CD4-positive, alpha-beta T cell treated with Interleukin-6 at 100 ng/mL for 8 hours (primary cell): ENCODE measurements at places on chromosomes 2 and 18.

DNA sequence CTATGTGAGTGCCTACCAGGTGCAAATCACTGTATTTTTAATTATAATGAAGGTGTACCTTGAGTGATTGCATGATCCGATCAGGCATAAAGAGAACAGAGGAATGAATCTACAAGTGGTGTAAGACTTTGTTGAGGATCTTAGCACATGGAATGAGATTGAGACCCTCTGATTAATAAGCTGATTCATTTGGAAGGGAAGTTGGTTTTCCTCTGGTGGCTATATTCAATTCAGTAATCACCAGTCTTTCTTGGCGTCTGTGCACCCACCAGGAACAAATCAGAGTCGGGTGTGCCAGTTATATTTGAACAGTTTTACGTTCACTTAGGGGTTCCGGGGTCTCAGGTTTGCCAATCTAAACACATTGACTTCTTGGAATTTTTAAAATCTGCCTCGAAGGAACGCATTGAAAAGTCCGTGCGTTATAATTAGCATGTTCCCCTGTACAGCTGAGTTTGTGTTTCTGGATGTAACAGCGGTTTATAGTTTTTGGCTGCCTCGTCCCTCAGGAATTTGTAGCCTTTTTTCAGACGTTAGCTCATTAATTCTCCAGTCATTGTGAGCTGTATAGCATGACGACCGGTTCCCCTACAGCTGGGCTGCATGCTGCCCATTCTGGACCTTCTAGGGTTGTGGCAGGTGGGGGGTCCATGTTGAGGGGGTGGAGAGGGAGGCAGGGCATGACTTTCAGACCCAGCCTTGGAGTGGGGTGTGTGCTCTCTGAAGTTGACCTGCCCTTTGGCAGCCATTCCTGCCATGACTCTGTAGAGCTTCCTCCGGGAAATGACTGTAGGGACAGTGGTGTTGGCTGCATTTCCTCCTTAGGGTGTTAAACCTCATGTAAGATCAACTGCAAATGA, 20.3 kb downstream of the MYO1B start:
- DNase-seq: no peak

GRCh38 chr2:69741575-69742321, at the start of gene ANXA4:
TSS of gene ANXA4 (plus strand) at chr2:69742134. CDS start at chr2:69781566, 39,432 bp downstream.
- DNase-seq: peak; percentile 58

GRCh38 chr18:44568986-44569385, 111.7 kb upstream of the SETBP1 start:
- no peak for DNase-seq

DNA sequence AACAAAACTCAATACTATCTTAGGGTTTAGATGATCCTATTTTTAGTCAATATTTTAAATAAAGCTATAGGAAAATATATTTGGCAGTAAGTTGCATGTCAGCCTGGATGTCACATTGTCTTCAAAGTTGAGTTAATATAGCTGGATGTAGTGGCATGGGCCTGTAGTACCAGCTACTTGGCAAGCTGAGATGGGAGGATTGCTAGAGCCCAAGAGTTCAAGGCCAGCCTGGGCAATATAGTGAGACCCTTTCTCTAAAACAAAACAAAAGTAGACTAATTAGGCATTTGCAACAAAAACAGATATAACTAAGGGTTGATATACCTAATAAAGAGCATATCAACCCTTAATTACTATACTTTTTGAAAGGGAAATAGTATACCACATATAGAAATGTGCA, 254.6 kb upstream of the KCNJ3 start:
- no peak for DNase-seq

DNA sequence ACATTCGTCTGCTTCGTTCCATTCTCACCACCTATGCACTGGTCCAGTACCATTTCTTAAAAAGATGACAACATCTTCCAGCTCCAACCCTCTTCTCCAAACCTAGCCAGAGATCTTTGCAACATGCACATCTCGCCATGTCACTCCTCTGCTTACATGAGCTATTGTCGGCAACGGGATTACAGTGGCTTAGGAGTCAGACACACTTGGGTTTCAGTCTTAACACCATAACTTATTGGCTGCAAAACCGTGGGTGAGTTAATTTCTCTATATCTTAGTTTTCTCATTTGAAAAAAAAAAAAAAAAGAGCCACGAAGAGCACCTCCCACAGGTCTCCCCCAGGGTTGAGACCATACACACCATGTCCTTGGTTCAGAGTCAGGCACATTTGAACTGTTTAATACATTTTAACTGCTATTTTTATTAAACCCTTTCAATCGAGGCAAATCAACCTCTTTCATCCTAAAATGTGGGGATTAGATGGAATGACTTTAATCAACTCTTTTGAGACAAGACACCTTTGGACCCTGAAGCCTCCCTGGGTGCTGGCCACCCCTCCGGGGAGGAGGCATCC, 889 bp downstream of the ANKRD29 start:
- no peak for DNase-seq

DNA sequence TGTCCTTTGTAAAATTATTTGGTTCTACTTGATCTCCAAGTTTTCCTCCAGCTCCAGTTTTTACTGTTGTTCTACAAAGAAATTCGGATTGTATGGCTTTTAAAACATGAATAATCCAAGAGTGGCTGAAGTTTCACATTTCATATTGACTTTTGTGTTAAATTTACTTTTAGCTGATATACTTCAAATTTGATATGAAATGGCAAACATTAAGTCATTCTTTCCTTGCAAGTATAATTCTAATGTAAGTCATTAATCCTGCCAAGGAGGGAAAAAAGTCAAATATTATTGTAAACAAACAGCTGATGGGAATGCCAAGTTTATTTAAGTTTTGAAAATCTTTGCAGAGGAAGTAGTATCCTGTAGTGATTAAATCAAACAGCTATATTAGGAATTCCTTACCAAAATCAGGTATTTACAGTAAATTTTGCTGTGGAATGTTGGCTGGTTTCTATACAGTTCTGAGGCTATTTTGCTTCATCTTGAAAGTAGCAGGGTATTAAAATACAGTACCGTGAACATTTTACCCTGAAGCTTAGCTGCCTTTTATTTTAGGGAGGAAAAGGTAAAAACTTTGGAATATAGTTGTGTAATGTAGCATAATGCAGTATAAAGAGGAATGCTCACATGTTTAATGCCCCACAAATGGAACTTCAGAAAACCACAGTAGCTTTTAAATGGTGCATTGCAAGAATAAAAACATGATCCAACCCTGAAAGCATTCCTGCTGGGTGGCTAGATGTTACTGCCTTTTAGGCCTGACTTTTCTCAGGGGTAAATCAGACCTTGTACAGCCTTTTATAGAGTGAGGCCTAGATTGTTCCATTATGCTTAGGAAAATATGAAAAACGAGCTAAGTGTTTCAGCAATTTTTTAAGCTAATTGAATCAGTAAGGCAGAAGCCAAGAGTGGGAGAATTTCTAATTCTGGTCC, 62.7 kb upstream of the NT5C1B start:
- no peak for DNase-seq

GRCh38 chr2:60358476-60358875, 195.0 kb downstream of the BCL11A start:
- DNase-seq: no peak

- DNase-seq: no peak
Observed at GRCh38 chr2:168165397-168165796, 82.0 kb downstream of the STK39 start.

GRCh38 chr2:234764372-234764771, 187.4 kb upstream of the SH3BP4 start:
- no peak for DNase-seq

GRCh38 chr2:232415736-232416520, 9.3 kb downstream of the ALPG start:
- no peak for DNase-seq

DNA sequence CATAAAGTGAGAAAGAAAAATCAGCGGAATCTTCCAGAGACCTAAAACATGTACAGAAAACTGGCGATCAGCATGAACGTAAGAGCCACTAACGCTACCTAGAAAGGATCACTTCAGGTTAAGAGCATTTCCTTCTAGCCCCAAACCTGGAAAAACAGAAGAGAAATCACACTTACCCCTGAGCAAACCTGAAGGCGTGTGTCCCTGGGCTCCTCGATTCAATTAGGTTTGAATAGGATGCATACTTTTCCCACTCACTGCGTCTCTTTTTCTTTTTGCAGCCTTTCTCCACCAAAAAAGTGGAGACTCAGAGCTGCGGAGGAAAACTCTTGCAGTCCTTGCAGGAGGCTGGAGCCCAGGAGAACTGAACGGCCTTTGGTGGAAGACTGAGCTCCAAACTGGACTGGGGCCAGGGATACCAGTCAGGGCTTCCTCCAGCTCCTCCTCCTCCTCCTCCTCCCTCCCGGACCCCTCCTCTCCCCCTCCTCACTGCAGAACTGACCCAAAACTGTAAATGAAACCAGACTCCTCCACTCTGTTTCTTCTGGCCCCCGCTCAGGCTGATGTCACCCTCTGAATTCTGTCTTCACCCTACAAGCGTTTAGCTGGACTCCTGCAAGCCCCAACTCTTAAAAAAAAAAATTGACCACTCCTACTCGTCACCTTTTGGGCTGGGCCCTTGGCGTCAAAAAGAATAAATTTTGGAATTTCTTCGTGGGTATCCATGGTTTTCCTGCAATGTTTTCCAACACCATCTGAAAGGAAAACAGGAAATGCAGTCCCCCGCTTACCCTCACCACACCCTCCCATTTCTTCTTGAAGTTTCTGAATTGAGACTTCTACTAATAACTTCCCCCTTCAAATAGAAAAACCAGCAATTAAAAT, at the start of gene COL6A3:
Gene COL6A3 (minus strand): TSS at position 388 of the 885 bp plus-strand sequence. CDS start 17,347 bp downstream, outside the sequence.
- DNase-seq: no peak

- no peak for DNase-seq
Observed at GRCh38 chr18:77077401-77077800, 55.2 kb downstream of the MBP start.

DNA sequence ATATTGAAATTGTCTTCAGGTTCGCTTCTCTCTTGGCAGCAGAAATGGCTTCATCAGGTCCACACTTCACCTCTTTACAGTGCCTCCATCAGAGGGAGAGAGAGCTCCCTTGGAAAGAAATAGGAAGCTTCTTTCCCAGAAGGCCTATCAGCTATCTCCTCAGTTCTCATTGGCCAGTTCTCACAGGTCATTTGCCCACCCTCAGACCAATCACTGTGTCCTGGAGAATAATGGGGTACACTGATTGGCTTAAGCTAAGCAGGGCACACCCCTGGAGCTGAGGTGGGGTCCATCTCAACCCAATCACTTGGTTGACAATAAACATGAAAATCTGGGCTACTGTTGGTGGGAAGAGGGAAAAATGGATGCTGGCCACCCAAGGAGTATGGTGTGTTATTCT, 5.2 kb downstream of the GNLY start:
- no peak for DNase-seq

GRCh38 chr2:238203973-238204683, 633 bp upstream of the ILKAP start:
- DNase-seq: no peak

DNA sequence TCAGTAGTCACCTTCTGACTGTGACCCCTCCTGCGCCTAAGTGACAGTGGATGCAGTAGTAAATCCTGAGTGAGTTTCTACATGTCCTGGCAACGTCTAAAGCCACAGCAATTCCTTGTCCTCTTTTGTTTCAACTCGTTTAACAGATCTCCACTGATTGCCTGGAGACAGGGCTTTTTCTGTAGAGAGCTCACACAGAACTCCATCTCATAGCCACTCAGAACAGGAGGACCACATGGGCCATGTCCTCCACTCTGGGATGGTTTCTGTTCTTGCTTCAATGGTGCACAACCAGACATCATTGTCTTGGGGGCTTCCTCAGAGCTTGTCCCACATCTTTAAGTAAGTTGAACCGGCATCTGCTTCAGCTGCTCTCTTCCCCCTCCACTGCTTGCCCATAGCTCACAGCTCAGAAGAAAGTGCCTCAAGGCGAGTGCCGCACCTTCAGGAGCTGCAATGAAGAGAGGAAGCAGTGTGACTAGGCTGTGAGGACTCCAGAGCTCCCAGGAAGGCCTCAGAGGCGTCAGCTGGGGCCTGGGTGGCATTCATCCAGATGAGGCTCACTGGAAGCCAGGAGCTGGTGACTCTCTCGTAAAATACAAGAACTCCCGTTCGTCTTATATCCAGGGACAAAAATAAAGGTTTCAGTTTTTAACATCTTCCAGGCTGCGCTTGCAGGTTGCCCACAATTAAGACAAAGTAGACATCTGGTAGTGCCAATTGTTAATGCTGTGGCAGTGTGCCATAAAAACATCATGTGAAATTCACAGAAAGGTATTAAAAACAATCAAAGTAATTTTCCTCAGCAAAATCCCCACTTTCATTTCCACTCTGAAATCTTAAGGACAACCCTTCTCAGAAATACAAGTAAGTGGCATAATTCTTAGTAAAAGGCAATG, 37.3 kb downstream of the ST3GAL5 start:
- DNase-seq: peak; percentile 22

GRCh38 chr2:60333264-60333663, 220.2 kb downstream of the BCL11A start:
- no peak for DNase-seq
